ENCODE measurements at places on chromosomes 7 and 10.

DNA sequence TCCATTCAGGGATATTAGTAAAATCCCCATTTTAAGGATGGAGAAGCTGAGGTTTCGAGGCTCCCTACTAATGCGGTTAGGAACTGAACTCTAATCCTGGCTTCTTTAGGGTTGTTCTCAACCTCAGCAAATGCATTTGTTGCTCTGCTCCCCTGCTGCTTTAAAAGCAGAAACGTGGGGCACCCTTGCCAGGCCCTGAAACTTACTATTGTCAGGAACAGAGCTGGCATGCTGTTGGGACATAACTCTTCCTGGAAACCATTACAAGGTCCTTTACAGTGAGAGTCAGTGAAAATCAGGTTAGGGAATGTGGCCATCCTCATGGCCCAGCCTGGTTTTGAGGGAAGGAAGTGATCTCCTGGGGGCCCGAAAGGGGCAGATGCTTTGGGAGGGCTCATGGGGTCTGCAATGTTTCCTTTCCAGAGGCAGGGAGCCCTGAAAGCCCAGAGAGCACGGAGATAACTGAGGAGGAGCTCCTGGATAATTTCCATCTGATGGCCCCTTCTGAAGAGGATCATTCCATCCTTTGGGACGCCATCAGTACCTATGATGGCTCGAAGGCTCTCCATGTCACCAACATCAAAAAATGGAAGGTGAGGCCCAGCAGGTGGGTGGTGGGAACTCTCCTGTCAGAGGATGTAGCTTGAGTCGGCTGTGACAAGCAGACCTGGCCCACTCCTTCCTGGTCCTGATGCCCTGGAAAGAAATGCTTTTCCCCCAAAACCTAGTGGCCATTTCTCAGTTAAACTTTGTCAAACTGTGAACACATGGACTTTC lies 2.0 kb downstream of the IGFBP1 start:
- no peak for DNase-seq

DNA sequence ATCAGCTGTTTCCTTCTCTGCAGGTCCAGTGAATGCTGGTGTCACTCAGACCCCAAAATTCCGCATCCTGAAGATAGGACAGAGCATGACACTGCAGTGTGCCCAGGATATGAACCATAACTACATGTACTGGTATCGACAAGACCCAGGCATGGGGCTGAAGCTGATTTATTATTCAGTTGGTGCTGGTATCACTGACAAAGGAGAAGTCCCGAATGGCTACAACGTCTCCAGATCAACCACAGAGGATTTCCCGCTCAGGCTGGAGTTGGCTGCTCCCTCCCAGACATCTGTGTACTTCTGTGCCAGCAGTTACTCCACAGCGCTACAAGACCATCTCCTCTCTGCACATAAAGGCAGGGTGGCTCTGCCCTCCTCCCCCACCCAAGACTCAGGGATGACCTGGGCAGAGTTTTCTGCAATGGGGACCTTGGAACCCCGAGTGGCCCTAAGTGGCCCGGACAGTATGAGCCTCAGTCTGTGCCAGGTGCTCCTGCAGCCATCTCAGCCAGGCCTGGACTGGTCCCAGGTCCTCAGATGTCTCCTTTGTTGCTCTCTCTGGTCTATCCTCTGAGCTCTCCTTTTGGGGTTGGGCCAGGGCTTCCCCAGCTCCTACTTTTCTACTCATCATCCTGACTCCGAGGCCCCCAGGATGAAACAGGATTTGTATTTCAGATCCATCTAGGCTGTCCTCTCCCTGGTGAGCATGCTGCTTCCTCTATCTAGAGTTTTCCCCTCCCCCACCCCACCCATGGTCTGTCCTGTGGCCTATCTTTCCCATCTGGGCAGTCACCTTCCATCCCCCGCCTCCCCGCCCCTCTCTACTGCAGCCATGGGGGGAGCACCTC lies 212.1 kb upstream of the PRSS58 start:
- DNase-seq = no peak

DNA sequence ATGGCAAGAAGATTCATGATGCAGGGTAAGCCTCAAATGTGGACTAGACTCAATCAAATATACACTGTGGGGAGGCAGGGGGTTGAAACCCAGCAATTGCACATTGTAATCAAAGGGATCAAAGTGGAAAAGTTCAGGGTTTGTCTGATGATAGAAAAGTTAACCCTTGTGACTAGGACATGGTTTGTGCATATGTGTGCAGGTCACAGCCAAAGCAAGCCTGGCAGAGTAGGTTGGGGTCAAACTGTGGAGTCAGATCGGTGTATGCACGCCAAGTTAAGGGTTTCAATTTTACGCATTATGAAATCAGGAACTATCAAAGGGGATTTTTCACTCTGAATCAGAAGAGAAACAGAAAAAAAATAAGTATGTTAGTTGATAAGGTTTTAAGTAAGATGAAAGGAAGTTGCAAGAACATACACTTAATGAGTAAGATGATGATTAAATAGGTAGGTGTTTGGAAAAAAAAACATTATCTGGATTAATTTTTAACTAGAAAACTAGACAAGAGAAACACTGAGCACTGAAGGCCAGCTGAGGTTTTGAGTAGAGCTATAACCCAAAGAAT lies 188.3 kb downstream of the DGKB start:
- DNase-seq = no peak

DNA sequence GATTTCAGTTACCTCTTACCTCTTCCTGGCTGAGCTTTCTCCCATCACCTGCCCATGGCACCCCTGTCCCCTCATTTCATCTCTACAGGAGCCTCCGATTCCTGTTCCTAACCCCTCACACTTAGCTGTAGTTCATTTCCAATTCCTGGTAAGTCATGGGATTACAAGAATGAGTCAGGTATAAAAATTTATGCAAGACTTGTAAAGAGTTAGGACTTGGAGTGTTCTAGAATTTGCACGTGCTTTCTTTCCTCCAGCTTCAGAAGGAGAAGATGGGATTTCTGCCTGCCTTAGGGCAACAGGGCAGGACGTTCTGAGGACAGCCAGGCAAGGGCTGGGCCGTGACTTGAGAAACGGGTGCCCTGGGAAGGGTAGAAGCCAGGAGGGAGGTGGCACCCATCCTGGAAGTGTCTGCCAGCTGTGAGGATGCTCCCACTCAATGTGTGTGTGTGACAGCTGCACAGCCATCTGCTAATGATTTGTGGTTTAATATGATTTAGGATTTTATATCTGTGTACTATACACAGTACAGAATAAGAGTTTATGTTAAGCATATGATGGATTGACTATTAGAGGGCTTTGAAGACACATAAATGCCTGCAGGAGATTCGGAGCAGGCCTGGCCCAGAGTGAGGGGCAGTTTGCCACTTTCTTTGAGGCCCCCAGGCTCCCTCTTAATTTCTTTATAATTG lies 81.5 kb upstream of the VIPR2 start:
- no peak for DNase-seq

GRCh38 chr7:25122373-25122772 lies 2.7 kb downstream of the CYCS start:
- peak; percentile 30 for DNase-seq

DNA sequence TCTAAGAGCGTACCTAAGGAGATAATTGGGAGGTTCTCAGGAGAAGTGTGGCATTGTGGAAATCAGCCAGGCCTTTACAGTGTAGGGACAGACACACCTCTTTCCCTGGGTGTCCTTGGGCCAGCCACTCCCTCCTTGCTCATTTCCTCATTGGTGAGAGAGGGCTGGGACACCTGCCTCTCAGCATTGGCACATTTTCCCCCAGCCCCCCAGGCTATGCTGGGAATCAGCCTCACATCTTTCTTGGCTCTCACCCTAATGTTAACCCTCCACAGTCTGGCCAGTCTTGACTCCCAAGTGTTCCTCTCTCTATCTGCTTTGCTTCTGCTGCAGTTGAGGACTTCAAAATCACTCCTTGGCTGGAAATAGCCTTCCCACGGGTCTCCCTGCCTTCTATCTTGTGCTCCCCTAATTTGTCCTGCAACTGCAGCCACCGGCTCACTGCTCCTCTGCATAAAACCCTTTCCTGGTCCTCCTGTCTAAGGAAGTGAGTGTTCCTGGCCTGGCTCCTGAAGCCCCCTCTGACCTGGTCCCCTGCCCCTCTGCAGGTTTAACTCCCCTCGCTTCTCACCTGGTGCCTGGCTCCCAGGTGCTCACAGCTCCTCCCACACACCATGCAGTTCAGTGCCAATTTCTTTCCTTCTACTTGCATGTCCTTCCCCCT lies 15.8 kb downstream of the TBXAS1 start:
- no peak for DNase-seq

DNA sequence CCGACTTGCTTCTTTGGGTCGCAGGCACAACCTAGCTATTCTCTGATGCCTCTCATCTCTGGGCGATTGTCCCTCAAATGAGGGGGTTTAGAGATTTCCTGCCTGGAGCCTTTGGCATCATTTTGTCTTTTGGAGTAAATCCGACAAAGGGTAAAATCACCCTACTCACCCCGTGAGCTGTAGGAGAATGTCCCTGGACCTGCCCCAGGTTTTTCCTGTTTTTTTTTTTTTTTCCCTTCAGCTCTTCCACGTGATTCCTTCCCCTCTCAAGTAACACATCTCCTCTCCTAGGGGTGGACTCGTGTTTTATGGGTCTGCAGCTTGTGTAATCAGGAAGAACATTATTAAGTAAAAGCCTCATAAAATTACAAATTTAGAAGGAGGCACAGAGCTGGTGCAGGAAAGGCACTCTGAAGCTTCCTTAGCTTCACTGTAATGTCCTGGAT lies 128.4 kb upstream of the ZNF746 start:
- DNase-seq = no peak

- DNase-seq = no peak
These were observed 473.1 kb downstream of the KIF20B start for GRCh38 chr10:90174531-90174930.

DNA sequence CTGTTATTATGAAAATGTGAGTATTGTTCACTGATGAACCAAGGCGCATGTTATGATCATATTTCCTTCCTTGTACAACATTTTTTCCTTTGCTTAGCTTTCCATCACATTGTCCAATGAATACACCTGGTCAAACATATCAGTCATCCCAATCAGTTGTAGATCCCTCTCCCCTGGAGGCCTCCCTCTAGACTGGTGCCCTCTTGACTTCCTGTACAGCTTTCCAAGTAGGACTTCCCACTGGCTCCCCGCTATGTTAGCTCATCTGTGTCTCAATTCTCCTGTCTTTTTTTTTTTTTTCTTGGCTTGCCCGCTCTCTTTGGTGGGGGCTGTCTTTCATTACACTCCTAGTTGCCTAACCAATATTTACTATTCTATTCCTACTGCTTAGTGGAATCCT lies 214.2 kb upstream of the NPY start:
- no peak for DNase-seq

- no peak for DNase-seq
These were observed 7.0 kb upstream of the EVX1 start for GRCh38 chr7:27235387-27236311.

DNA sequence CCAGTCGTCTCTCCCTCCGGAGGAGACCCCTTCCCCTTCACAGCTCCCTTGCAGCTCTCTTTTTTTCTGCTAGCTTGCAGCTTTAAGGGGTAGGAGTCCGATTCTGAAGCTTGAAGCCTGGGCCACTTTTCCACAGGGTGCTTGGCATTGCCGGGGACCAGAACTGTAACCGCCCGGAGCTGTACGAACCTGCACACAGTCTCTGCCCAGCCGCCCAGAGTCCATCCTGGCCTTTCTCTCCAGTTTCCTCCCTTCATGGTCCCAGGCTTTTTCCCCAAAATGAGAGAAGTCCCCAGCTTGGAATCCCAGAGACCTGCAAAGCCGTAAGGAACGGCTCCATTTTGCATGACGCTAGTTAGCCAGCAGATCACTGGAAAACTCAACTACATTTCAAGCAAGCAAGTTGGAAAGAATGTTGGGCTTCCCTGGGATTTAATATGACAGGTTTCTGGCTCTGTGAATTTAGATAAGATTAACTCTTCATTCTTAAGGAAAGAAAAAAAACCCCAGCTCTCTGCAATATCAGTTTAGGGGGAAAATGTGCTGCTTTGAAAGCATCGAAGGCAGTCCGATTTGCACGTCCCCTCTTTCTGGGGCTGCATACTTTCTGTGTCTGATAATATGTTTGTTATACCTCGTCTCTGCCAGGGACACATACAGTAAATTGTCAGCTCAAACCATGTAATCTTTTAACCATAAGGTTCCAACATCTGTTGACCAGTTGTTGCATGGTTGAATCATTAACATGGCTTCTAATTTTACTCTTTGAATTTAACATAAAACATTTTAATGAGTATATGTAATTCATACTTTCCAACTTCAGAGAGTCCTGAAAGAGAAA lies 190.0 kb upstream of the LYZL2 start:
- no peak for DNase-seq

DNA sequence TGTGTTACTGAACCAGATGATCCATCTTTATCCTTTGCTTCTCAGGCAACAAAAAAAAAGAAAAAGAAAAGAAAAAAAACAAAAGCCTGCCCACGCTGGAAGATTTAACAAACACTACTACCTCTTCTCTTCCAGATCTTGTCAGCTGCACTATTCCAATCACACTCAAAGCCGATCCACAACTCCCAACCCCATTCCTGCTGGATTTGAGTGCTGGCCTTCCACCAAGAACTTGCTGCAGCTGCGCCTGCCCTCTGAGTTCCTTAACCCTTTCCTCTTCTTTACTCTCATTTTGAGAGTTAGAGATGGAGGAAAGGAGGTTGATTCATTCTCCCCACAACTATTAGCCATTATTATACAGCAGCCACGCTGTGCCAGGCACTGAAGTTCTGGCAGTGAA lies 16.0 kb upstream of the ITGA8 start:
- no peak for DNase-seq

DNA sequence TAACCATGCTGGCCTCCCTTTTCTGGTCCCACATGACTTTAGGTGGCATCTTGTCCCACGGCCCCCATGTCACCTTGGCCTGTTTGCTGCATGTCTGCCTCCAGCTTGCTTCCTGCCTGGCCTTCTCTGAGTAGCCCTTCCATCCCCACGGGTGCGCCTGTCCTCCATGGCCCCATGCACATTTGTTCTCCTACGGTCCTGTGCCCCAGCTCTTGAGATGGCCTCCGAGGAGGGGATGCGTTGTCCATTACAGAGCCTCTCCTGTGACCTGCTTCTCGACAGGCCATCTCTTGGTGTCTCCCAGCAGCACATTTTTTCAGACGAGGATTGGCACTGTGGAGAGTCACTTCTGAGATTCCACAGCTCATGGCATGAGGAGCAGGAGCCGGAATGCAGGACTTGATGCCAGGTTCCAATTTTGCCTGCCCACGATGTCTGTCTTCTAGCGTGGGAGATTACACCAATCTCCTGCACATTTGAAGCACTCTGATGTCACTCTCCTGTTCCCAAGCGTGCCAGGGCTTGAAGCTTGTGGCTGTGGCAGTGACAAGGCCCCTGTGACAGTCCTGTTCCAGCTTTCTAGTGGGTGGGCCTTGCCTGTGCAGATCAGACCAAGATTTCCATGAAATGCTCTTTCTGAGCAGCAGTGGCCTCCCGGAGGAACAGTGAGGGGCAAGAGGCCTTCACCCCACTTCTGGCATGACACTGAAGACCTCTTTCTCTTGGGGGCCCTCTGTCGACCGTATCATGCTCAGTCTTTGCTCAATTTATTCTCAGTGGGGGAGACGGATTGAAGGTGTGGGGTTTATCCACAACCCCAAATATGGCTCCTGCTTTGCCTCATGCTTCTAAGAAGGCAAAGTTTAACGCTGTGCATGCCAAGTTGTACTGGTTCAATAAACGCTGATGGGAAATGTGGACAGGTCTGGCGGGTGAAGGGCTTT lies 13.4 kb downstream of the WDFY4 start:
- DNase-seq = no peak
